ENCODE measurements at places on chromosomes 16 and 17.
A peak's percentile ranks its signal among the peaks of the same experiment; 100 is the strongest.

GRCh38 chr17:66493283-66494019 is 191.0 kb downstream of the PRKCA start:
- no peak for DNase-seq

DNA sequence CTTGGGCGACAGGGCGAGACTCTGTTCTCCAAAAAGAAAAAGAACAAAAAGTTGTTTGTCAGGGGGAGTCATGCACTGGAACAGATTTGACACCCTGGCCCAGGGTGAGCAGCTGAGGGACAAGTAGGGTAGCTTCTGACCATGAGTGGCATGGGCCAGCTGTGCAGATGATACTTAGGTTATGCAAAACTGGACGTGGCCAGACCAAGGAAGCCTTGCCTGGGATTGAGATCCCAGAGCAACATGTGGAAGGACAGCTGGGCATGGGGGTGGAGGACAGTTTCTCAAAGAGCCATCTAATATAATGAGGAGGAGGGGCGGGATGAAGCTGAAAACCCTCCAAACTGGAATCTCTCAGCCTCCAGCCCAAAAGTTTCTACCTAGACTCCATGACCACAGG is 19.6 kb upstream of the SLC35B1 start:
- no peak for DNase-seq

- DNase-seq, result no peak
Measured at GRCh38 chr16:1150511-1150982, 2.4 kb upstream of the CACNA1H start.

GRCh38 chr16:11291091-11291703 is 10.1 kb upstream of the PRM1 start:
- DNase-seq, result no peak

GRCh38 chr17:47693731-47694580 is at the start of gene TBKBP1:
Gene TBKBP1, plus strand, starts transcription at chr17:47694161. Its CDS starts 1,952 bp downstream, at chr17:47696113.
- no peak for DNase-seq

- DNase-seq, result no peak
Measured at GRCh38 chr16:751152-752006, 9.2 kb upstream of the MSLN start.

GRCh38 chr16:10652730-10653590 is 41.8 kb downstream of the TEKT5 start:
- peak; percentile 95 for DNase-seq

- DNase-seq, result no peak
Measured at GRCh38 chr17:45908460-45908859, 14.1 kb downstream of the MAPT start.

DNA sequence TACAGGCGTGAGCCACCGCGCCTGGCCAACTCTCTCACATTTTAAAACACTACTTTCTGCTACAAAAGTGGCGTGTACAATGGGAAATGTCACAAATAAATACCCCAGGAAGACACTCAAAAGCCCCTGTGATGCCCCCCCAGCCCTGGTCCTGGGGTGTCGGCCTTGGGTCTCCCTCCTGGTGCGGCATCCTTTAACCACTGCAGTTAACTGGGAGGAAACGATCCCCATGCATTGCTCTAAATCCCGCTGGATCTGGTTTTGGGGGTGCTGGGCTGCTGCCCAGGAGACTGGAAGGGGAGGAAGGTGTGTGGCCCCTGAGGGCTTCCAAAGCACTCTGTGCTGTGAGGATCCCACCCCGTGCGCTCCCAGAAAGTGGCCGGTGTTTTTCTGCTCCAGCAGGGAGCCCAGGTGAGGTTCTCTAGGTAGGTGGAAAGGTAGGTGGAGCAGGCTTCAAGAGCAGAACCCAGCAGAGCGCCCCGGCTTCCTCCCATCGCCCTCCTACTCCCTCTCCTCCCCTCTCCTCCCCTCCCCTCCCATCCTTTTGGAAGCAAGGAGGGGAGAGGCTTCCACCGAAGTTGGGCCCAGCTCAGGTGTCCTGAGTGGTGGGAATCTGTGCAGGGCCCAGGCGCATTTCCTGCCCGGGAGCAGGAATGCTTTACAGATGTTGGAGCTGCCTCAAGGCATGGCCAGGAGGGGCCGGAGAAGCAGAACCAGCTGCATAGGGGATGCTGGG is 363.3 kb downstream of the SEC14L1 start:
- no peak for DNase-seq

DNA sequence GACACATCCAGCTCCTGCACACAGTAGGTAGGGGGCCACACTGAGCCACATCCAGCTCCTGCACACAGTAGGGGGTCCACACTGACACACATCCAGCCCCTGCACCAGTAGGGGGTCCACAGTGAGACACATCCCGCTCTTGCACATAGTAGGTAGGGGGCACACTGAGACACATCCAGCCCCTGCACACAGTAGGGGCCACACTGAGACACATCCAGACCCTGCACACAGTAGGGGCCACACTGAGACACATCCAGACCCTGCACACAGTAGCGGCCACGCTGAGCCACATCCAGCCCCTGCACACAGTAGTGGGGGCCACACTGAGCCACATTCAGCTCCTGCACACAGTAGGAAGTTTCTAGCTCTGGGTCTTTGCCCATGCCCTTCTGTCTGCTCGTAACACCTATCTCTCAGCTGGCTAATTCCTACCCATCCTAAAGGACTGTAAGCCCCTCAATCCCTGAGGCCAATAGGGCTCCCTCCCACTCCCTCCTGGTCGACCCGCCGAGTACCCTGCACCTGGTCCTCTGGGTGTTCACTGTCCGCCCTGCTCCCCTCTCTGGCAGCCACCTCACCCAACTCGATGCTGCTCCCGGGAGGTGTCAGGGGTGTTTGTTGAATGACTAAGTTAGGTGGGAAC is 9.4 kb upstream of the ATP2A3 start:
- DNase-seq, result no peak

DNA sequence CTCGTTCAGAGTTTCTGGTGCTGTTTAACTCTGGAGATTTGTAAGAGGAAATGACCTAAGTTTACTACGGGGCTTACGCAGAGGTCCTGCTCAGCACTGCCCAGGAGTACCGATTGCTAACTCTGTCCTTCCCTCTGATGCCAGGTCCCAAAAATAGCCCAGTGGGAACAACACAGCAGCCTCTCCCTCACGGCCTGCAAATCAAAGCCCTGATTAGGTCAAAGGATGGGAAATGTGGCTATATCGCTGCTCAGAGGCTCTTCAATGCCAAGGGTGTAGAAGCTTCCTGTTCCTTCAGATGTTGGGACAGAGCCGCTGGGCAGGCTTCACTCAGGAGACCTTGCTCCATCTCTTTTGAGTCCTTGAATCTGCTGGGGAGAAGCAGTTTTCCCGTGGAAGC is 174.2 kb upstream of the KCNJ16 start:
- no peak for DNase-seq

GRCh38 chr16:2765462-2766404 is 11.3 kb downstream of the ELOB start:
- no peak for DNase-seq

- DNase-seq, result peak; percentile 52
Measured at GRCh38 chr16:86718118-86718517, 139.8 kb downstream of the FOXL1 start.

- DNase-seq, result peak; percentile 64
Measured at GRCh38 chr17:57607553-57608120, 137.5 kb downstream of the CCDC182 start.

GRCh38 chr17:77129568-77130301 is 11.0 kb upstream of the SEC14L1 start:
- no peak for DNase-seq

DNA sequence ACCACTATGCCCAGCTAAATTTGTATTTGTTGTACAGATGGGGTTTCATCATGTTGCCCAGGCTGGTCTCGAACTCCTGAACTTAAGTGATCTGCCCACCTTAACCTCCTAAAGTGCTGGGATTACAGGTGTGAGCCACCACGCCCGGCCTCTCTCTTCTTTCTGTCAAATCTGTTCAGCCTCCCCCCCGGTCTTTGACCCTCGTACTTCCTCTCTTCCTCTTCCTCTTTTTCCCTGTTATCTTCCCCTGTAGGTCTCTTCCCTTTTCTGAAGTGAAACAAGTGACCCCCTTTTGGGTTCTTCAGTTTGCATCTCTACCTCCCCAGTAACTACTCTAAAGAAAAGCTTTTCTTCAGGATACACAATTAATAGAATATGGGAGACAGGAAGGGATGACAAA is 31.7 kb upstream of the DHX40 start:
- DNase-seq, result no peak

DNA sequence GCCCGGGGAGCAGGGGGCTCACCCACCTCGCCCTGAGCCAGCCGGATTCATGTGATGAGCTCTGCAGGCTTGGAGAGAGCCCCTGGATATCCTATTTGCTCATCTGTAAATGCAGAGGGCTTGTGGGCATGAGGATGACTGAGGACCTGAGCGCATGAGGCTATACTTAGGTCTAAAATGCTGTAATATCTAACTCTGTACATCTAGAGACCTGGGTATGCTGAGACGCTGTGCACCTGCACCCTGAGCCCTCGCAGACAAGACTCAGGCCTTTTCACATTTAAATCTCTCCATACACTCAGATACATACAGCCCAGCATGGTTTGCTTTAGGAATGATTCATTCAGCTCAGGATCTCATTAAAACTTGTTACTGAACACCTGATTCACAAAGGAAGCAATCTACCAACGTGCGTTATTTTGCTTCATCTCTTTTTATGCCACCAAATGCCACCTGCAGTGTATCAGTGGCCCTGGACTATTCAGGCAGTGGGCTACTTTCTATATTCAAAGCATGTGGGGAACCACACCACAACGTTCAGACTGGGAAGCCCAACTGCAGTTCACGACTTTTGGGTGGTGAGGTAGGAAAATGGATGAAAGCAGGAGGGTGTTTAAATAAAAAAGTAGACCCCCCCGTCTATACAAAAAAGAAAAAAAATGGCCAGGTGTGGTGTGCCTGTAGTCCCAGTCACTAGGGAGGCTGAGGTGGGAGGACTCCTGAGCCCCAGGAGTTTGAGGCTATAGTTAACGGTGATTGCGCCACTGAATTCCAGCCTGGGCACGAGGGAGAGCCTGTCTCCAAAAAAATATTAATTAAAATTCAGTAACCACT is 12.0 kb downstream of the USP7 start:
- no peak for DNase-seq

DNA sequence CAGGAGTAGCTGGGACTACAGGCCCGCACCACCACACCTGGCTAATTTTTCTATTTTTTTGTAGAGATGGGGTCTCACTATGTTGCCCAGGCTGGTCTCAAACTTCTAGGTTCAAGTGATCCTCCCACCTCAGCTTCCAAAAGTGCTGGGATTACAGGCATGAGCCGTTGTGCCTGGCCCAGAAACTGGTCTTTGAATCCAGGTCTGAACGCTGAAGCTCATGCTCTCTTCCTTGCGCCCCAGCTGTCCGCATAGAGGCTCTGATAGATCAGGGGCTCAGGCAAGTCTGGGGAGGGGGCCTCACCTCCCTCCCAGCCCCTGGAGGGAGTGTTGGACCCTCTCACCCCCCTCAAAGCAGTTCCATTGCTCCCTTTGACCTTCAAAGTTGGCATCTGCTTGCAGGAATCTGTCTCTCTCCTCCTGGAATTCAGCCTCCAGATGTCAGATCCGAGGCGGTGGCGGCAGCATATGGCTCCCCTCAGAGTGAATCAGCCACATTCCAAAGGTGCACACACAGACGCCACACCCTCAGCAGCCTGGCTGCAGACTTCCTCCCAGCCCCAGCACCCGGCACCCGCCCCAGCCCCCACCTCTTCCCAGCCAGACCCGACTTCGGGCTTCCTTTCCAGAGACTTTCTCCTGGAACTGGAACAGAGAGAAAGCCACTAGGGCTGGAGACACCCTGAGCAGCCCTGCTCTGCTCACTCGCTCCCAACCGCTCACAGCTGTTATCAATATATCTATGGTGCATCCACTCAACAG is 16.9 kb upstream of the GLIS2 start:
- DNase-seq, result peak; percentile 96

DNA sequence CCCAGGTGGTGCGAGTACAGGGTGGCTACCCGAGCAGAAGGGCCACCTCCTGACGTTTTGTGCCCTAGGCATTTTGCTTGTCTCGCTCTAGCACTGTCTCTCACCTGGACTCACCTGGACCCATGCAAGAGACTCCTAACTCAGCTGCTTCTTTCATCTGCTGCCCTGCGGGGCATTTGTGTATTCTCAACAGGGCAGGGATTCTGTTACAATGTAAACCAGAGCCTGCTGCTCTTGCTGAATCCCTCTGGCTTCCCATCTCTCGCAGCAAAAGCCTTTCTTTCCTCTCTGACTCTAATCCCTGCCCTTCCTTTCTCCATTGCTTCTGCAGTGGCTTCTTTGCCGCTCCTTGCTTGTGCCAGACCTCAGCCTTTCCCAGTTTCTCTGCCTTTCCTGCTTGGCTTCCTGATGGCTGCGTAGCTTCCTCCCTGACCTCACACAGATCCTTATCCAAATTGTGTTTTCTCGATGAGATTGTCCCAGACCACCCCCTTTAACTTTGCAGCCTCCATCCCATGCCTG is 10.2 kb downstream of the ARSG start:
- DNase-seq, result no peak

GRCh38 chr16:84613408-84614072 is 4.3 kb downstream of the COTL1 start:
- no peak for DNase-seq

DNA sequence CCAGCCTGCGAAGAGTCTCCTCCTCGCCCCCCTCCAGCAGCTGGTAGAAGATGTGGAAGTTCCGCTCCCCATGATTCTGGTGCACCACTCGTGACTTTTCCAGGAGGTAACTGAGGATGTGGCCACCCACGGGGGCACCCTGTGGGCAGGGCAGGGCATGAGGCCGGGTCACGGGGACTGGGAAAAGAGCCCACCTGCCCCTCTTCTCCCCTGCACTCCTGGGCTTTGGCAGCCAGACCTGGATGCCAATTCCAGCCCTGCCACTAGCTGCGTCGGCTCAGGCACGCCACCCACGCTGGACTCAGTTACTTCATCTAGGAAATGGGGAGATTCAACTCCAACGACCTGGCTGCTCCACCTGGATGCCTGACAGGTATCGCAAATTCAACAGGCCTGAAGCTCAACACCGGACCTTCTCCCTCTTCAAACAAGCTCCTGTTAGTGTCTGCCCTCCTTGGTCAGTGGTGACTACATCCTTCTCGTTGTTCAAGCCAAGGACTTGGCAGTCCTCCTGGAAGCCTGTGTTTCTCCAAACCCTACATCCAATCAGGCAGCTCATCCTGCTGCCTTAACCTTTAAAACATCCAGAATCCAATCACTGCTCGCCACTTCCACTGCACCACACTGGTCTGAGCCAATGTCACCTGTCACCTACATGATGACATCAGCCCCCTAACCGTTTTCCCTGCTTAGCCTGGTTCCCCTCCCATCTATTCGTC is 11.6 kb downstream of the MYO1C start:
- DNase-seq, result no peak

DNA sequence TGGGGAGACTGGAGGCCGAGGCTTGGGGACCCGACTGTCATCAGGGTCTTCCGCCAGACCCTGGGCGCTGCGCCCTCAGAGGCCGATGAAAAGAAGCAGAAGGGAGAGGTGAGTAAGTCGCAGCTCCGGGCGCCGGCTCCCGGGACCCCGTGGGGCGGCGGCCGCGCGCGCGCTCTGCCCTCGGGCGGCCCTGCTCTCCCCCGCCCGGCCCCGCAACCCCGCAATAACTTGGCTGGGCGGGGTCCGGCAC is 392 bp upstream of the ABHD15 start:
- no peak for DNase-seq

DNA sequence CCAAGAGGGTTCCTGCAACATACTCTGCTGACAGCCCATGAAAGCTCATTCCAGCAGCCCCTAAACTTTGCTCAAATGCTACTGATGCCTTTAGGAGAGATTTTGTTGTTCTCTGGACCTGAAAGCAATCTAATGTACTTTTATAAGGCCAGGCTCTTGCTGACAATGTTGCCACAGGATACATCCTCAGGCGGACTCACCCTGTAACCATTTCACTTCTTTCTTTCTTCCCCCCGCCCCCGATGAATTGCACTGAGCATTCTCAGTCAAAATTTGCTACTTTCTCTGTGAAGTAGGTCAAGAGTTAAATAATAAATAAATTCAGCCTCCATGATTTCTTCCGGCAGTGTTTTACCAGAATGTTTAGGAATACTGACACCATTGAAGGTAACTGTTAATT is 1.5 kb downstream of the GAS7 start:
- no peak for DNase-seq
